IMR-90 (cell line): ENCODE measurements at places on chromosomes 12 and 14. TPM values are rescaled to one million over a fixed set of nuclear protein-coding genes. Genes with fewer than 3 reads are reported as not detected.

Gene AJUBA
- total RNA-seq = 57.2 and 67.6 TPM in 2 replicates

Gene LRRC10
- not detected in 2 replicates for total RNA-seq

Gene NANOG
- not detected in 2 replicates for total RNA-seq

Gene CCDC198
- total RNA-seq = not detected in 2 replicates

Gene LIN7A
- 23.9 and 24.7 TPM in 2 replicates for total RNA-seq

Gene CCDC60
- total RNA-seq = not detected in 2 replicates

Gene PRH2
- total RNA-seq = 0.28 TPM in 1 of 2 replicates, not detected in the other

Gene SMCO2
- total RNA-seq = not detected in 2 replicates

Gene TEX52
- total RNA-seq = not detected in 2 replicates

Gene CLEC9A
- not detected in 2 replicates for total RNA-seq

Gene ZCRB1
- total RNA-seq = 28.1 and 33.1 TPM in 2 replicates

Gene INTS13
- total RNA-seq = 31.9 and 46.9 TPM in 2 replicates

Gene CD163L1
- total RNA-seq = 1.4 and 1.6 TPM in 2 replicates

Gene KIF5A
- under 0.01 and 0.18 TPM in 2 replicates for total RNA-seq

Gene AACS
- 21.1 and 22.0 TPM in 2 replicates for total RNA-seq

Gene KRT6C
- total RNA-seq = not detected in 2 replicates

Gene NRIP2
- 0.18 and 0.28 TPM in 2 replicates for total RNA-seq

Gene CD163
- not detected in 2 replicates for total RNA-seq

Gene DPPA3
- not detected in 2 replicates for total RNA-seq

Gene ADGRD1
- not detected in 2 replicates for total RNA-seq

Gene TMEM30B
- under 0.01 TPM in 1 of 2 replicates, not detected in the other for total RNA-seq

Gene AVPR1A
- not detected in 2 replicates for total RNA-seq

Gene ZBTB39
- 5.2 and 5.3 TPM in 2 replicates for total RNA-seq

Gene ADCY4
- total RNA-seq = not detected in 2 replicates

Gene GSG1
- 2.5 and 2.9 TPM in 2 replicates for total RNA-seq

Gene INHBE
- total RNA-seq = 0.56 and 0.90 TPM in 2 replicates

Gene POTEG
- not detected in 2 replicates for total RNA-seq

Gene FGF6
- total RNA-seq = not detected in 2 replicates

Gene CD4
- 4.2 and 5.7 TPM in 2 replicates for total RNA-seq

Gene IFT81
- total RNA-seq = 6.1 and 10.6 TPM in 2 replicates

Gene PLA2G1B
- total RNA-seq = not detected in 2 replicates

Gene ADCY6
- total RNA-seq = 18.1 and 18.5 TPM in 2 replicates

Gene RAB2B
- total RNA-seq = 25.0 and 26.2 TPM in 2 replicates

Gene CLEC6A
- total RNA-seq = not detected in 2 replicates

Gene LUM
- 46.1 and 50.0 TPM in 2 replicates for total RNA-seq

Gene C12orf56
- not detected in 2 replicates for total RNA-seq

Gene REM2
- under 0.01 TPM in 2 replicates for total RNA-seq

Gene TUNAR
- not detected in 2 replicates for total RNA-seq

Gene OVCH1
- under 0.01 and 0.18 TPM in 2 replicates for total RNA-seq

Gene B3GNT4
- total RNA-seq = under 0.01 and 0.18 TPM in 2 replicates

Gene SMIM41
- not detected in 2 replicates for total RNA-seq

Gene ZNF641
- total RNA-seq = 3.9 and 5.2 TPM in 2 replicates

Gene TOMM20L
- not detected in 2 replicates for total RNA-seq
